Stimulated activated CD8-positive, alpha-beta memory T cell treated with anti-CD3 and anti-CD28 coated beads, Interleukin-4, amount 100 ng/mL, for 4 hours (primary cell): ENCODE measurements at places on chromosomes 11 and 22.

GRCh38 chr11:20160425-20161229 is at the start of gene DBX1:
DBX1 (minus strand) TSS chr11:20160475; CDS start chr11:20160324, 151 bp downstream.
- no peak for DNase-seq

- no peak for DNase-seq
Observed at GRCh38 chr11:69588270-69588669, 52.7 kb upstream of the CCND1 start.

GRCh38 chr11:47415949-47416472 is 7.6 kb downstream of the SLC39A13 start:
- no peak for DNase-seq

DNA sequence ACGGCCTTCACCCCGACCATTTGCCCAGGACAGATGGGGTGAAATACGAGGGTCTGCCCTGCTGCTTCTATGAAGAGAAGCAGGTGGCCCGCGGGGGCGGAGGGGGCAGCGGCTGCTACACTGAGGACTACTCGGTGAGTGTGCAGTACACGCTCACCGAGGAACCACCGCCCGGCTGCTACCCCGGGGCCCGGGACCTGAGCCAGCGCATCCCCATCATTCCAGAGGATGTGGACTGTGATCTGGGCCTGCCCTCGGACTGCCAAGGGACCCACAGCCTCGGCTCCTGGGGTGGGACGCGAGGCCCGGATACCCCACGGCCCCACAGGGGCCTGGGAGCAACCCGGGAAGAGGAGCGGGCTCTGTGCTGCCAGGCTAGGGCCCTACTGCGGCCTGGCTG is 11.2 kb downstream of the C22orf31 start:
- no peak for DNase-seq

DNA sequence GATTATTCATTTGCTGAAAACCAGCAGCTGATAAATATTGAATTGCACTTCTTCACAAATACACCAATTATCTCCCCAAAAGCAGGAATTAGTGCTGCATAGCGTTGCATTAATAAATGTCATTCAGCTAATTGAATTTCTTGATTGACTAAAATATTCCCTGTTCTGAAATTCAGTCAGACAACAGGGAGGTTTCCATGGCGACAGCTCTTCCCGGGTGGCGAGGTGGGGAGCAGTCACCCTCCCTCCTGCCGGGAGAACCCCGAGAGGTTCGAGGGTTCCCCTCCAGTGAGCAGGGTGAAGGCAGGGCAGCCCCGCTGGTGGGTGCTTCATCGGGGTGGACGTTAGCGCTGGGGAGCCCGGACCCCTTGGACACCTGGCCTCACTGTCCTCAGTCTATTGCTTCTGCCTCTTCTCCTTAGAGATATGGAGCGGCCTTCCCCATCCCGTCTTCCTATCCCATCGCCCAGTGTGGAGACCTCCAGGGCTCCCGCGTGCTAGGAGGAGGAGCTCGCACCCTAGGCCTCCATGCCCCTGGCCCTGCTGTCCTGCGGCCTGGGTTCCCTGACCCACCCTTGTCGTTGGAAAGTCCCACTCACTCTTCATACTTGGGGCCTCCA is 983.5 kb downstream of the BRD1 start:
- DNase-seq = no peak

DNA sequence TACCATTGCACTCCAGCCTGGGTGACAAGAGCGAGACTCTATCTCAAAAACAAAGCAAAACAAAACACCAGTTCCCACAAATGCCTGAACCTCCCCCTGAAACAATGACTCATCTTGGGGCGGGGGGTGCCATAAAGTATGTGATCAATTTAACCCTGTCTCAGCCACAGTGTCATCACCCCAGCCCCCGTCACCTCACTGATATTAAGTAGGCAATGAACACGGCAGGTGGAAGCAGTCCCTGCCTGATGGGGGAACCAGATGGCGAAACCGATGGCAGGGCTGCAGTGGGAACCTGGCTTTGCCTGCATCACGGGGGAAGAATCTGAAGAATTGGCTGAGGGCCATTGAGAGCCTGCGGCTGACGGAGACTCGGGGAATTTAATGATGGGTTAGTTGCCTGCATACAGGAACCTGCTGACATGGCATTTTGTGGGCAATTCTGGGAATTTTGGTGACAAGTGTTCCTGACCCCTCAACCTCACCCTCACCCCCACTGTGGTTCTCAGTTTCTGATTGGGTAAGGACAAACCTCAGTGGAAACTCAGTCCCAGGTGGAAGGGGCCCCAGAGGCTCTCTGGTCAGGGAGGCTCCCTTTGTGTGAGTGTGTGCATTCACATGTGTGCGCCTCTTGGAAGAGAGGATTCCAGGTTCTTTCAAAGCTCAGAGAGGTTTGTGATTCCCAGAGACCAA is 39.1 kb upstream of the SHISAL1 start:
- no peak for DNase-seq

- DNase-seq = no peak
Observed at GRCh38 chr11:123473941-123474677, 44.0 kb downstream of the GRAMD1B start.

GRCh38 chr22:28429711-28430110 is 249.9 kb downstream of the TTC28 start:
- DNase-seq = no peak

- DNase-seq = no peak
Observed at GRCh38 chr22:43001271-43002201, 13.4 kb downstream of the PACSIN2 start.

DNA sequence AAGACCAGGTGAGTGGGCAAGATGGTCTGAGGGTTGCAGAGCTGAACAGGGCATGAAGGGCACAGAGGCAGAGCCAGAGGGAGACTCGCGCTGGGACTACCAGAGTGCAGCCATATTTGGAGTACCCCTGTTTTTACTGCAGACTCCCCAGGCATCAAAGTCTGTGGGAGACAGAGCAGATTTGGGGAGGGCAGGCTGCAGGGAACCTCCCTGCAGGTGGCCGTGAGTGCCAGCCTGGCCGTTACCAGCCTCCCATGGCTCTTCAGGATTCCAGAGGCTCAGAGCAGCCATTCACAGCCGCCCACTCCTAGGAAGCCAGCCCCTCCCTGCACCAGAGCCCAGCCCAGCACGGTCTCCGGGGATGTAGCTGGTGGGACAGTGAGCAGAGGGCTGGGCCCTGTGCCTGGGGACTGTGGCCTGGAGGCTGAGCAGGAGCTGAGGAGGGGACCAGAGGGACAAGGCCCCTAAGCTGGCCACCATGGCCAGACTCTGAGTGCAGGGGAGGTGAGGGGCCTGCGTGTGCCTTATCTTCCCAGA is at the start of gene SEPTIN3:
TSS of gene SEPTIN3 (plus strand) at position 334 of the 537 bp plus-strand sequence. CDS start 2,050 bp downstream, outside the sequence.
- no peak for DNase-seq

DNA sequence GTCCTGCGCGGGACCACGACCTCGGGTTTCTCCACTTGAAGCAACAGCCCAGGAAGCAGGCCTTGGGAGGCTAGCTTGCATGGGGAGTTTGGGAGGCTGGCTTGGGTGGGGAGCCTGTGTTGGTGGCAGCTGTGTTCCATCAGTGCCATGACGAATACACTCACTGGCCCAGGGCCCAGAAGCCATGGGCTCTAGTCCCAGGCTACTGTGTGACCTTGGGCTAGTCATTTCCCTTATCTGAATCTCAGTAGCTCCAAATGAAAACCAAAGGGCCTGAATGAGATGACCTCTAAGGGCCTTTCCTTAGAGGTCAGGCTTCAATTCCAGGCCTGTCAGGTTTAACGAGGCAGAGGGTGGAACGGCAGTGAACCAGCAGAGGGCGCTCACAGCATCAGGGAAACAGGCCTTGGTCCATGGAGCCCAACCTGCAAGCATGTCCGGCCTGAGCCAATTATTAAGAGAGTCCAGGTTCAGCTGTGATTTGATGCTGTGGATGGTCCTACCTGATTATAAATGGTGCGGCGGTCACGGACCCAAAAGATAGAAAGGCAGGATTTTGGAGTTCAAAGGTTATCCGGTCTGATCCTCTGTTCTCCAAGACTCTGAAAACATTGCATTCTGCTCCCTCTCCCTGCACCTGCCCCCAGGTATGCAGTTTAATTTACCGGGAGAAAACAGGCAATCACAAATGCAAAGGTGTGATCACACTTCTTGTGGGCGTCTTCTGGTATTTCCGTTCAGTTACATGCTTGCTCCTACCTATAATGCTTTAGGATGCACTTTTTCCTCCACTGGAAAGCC is 15.9 kb downstream of the PTPN5 start:
- peak; percentile 20 for DNase-seq

GRCh38 chr11:20973940-20974559 is 304.7 kb downstream of the NELL1 start:
- DNase-seq = no peak

DNA sequence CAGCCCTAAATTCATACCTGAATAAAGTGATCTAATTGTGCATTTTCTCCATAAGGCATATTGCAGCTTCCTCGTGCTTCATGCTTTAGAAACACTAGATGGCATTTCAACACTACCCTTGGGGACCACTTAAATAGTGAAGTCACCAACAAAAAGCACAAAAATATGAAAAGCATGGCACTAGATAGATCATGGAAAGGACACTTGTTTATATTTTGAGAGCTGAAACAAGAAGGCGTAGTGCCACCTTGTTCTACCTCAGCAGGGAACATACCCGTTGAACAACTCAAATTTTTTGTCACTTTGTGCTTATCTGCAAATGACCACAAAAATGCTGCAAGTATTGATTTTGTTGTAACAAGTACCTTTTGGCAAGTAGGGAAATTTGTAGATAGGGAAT is 8.6 kb downstream of the TBCEL start:
- DNase-seq = no peak

- DNase-seq = no peak
Observed at GRCh38 chr11:6992026-6992425, 28.1 kb downstream of the ZNF214 start.

GRCh38 chr22:50498322-50498890 is 9.1 kb downstream of the LMF2 start:
- DNase-seq = peak; percentile 42

DNA sequence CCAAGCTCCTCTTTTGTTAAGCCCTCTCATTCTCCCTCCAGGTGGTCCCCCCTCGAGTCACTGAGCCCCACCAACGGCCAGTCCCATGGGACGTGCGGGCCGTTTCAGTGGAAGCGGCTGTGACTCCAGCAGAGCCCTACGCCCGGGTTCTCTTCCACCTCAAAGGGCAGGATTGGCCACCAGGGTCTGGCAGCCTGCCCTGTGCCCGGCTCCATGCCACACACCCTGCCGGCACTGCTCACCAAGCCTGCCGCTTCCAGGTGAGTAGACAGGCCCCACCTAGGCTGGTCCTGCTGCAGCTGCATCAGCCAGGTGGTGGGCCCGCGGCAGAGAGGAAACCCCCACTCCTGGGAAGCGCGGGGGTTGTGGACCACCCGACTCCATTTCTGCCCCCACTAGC is 3.3 kb downstream of the TMEM132A start:
- no peak for DNase-seq

DNA sequence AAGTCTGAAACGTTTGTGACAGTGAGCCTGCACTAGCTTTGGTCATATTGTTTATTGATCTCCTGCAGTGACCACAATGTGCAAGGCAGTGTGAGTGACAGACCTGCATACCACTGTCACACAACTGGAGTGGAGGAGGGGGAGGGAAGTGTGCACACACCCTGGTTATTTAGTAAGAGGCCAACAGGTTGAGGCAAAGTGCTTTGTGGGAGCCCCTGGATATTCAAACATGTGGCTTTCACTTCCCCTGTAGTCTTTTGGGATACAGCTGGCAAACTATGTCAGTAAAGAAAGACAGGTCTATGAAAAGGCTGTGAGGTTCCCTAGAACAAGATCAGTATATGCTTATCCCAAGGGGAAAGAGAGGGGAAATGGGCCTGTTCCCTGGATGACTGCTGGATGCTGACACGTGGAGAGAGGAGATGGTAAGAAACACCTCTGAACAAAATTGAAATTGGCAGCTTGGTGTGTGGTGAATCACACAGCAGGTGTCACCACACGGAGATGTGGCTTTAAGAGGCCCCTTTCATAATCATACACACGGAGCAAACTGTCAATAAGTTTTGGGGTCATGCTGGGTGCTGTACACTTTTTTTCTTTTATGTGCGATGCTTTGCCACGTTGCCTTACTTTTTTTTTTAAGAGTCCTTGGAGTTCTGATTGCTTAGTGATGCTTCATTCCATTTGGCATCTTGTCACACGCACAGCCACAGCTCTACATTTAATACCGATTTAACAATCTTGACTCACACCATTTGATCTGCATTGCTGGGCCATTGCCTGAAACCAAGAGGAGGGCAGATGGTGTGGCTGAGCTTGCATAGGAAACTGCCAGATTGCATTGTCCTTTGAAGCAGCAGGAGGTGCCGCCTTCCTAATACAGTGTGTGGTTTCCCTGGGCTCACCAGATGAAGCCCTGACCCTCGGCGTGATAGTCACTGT is 11.3 kb downstream of the OSBP2 start:
- no peak for DNase-seq

DNA sequence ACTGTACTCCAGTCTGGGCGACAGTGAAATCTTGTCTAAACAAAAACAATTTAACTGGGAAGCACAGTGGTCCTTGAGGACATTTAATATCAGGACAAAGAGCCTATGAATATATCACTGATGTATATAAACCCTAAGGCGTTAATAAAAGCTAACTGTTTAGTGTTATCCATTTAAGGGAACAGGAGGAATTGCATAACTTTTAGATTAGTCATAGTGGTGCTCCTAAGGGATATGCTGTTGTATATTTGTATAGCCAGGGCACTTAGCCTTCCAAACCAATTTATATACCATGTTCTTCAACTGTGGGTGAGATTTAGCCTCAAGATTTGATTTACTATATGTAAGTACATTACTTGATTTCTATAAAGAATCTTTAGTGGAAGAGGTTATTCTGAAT is 3.0 kb upstream of the CHEK1 start:
- no peak for DNase-seq

DNA sequence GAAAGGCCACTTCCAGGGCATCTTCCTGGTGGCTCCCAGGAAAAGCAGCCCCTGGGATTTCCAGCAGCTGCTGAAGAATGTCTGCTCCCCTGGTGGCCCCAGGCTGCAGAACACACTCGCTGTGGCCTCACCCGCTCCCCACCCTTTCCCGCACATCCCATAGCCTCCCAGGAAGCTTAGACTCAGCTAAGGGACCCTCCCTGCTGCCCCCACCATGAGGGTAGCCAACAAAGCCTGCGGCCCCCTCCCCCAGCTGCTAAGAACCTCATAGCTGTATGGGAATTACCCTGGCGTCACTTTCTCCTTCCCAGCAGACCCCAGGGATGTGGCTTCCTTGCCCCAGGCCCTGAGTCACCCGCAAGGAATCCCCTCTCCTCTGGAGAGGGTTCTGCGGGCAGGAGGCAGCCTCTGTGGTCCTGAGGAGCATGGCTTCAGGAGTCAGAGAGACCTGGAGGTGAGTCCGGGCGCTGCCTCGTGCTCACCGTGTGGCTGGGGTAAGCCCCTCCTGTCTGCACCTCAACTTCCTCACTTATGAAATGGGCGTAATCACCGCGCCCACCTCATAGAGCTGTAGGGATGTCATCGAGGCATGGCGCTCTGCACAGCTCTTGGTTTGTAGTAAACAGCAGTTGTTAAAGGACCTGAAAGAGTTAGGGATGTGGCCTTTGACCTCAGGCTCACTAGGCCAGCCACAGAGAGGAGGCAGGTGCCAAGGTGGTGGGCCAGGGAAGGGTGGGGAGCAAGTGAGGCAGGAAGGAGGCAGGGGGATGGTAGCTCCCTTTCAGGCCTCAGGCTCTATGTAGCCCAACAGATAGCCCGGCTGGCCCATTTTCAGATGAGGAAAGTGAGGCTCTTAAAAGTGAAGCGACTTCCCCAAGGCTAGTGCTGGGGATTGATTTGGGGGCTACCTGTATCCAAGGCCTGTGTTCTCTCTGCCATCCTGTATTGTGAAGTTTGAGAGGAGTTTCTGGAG is 71.2 kb downstream of the LRRC32 start:
- no peak for DNase-seq
